ENCODE measurements at places on chromosomes 7 and 10.

DNA sequence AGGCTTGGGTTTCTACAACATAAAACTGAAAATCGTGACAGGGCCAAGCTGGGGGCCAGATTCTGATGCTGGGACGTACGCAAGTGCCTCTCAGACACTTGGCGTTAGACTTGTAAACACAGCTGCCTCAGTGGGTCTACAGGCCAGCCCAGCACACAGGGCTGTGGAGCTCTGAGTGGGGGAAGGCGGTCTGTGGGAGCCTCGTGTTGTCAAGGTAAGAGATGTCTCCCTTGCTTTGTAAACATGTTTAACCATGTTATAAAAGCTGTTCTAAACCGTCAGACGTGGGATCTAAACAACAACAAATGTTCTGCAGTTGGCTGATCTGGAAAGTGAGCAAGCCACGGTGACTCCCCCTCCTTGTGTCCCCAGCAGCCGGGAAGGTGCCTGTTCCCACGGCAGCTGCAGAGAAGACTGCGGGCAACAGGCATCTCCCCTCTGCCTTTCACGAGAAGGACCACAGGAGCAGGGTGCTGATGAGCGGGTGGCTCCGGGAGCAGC is 67.8 kb downstream of the ZRANB1 start:
- DNase-seq: no peak

- peak; percentile 28 for DNase-seq
Observed at GRCh38 chr7:100629117-100629716, 12.1 kb downstream of the TFR2 start.

DNA sequence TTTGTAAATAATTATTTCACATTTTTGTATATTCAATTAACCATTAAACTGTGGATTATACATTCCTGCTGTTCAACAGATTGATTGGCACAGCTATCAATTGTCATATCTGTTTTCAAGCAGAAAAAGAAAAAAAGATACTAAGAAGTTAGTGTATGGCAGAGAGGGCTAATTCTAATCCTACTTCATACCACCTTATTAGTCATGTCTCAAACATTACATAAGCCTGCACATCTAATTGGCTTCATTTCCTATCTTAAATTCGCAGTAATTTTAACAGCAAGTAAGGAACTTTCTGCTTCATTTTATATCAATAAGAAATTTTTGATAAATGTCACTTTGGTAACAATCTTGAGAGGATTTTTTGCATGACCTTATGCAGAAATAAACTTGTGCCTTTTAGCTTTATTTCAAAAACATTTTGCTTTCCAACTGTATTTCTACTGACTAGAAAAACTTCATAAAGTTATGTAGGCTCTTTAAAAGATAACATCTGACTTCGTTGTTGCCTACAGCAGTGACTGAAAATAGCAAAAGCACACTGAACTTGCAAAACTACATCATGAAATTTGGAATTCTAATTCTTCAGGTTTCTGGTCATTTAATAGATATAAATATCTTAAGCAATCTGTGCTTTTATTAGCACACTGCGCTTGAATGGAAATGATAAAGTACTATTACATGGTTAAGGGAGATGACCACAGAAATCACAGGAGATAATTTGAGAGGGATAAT is 111.5 kb downstream of the SEMA3C start:
- DNase-seq: no peak

GRCh38 chr10:44864637-44865288 is 46.4 kb upstream of the TMEM72 start:
- DNase-seq: peak; percentile 87

DNA sequence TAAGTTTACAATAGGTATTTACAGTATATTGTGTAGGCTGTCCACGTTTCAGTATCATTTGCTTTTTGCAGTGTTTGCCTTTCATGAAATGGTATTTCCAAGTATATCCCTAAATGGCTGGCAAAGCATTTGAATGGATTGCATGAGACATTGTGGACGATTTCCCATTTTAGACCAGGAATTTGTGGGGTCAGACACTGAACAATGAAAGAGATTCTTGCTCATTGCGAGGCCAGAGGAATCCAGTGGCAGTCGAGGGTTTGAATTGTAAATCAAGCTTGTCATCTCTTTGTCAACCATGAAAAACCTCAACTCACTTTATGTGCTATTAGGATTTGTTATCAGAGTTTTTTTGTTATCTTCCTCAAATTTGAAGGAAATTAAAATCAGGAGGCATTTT is 70.8 kb downstream of the CREB5 start:
- DNase-seq: no peak

DNA sequence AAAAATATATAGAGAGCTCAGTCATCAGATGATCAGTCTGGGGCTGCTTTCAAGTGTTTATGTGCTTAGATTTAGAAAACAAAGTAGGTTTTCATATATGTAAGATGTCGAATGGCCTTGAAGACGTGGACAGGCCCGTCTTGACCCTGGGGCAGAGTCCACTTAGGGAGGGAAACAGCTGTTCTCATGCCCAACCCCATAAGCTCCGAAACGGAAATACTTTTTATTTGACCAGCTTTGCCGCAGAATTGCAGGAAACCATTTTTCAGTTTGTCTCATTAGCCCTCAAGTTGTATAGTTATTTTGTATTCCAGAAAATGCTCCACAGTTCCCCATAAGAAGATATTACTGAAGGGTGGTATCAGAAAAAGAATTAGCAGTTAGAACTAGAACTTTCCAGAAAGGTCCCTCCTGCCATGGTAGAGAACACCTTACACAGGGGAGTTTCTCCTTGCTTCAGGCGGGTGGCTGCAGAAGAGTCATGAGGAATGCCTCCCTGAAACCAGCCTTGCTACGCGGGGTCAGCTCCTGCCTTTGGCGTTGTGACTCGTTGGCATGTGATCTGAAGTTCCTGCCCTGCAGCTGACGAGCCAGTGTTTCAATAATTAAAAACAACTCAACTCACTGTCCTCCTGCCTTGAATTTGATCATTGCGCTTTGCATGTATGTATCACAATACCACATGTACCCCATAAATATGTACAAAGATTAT is 192.7 kb downstream of the CELF2 start:
- peak; percentile 20 for DNase-seq

- no peak for DNase-seq
Observed at GRCh38 chr7:29282819-29283414, 88.3 kb downstream of the CHN2 start.

DNA sequence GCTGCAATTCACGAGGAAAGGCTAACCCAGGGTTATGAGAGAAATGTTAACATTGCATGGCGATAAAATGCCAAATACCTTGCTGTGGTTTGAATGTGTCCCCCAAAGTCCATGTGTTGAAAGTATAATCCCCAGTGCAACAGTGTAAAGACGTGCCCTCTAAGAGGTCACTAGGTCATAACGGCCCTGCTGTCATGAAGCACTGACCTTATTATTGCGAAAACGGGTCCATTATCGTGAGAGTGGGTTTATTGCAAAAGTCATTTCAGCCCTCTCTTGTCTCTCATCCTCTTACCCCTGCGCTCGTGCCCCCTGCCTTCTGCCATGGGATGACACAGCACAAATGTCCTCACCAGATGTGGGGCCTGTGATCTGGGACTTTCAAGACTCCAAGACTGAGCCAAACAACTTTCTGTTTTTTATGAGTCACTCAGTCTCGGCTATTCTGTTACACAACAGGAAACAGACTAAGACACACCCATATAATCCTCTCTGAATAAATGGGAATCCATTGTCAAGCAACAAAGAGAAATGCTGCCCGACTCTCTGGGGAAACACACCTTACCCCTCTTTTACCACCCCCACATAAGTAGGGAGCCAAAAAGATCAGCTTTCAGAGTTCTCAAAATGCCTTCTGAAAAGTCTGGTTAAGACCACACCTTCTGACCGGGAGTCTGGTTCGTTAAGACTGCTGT is 73.1 kb upstream of the UCN3 start:
- peak; percentile 85 for DNase-seq

GRCh38 chr10:101484175-101484745 is 103.8 kb downstream of the POLL start:
- no peak for DNase-seq

GRCh38 chr10:71740069-71740653 is 20.6 kb upstream of the C10orf105 start:
- DNase-seq: no peak

DNA sequence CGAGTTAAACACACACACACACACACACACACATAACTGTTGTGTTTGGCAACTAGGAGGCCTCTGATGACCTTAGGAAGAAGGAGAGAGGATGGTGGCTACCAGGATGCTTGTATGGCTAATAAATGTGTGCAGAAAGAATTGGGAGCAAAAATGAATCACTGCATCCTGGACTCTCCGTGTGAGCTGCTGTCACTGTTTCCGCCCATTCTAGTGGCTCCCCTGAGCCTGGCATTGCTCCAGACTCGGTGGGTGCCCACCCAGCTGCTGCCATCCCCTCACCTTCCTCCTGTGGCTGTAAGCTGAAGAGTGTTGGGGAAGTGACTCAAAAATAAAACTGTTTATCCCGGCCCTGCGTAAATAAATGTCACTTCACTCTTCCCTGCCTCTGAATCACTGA is 149.5 kb upstream of the MINDY3 start:
- no peak for DNase-seq

DNA sequence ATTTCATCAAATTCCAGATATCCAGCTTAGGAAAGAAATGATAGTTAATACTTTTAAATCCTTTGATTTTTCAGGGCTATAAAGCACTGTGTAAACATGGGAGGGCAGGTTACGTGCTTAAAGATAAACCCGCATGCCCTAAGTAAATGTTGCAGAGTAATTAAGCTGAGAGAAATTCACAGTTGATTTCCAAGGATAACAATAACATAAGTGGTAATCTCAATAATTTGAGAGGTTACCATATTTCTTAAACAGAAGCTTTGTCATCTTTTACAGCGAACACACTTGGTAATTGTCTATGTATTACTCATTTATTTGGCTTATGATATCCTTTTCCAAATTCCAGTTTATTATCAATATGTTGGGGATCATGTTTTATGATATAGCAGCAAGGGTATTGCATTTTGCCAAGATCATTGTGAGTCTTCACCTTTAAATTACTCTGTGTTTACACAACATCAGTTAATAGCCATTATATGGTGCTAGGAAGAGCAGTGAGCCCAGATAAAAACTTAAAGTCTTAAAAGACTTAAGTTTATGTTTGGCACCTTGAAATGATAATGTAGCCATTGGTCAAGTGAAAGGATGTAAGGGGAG is 15.4 kb downstream of the MGAM start:
- no peak for DNase-seq

- DNase-seq: no peak
Observed at GRCh38 chr7:112571852-112572607, 91.2 kb downstream of the LSMEM1 start.

DNA sequence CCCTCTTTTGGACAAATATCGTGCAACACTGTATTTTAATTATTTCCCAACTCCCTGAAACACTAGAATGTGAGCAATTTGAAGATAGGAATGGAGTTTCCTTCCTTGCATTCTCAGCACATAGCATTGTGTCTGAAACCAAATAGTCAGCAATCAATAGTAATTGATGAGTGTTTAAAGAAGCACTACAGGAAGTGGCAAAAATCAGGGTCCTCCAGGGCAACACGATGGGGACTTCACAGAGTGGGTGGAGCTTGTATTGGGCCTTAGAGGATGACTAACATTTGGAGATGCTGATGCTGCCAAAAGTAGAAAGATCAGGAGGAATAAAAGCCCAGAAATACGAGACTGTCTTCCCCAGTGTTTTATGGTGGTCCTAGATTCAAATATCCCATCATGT is 94.9 kb downstream of the NPSR1 start:
- no peak for DNase-seq

GRCh38 chr7:95526128-95526738 is 40.5 kb downstream of the ASB4 start:
- DNase-seq: no peak

GRCh38 chr10:103569896-103570295 is 76.4 kb downstream of the NEURL1 start:
- no peak for DNase-seq

- DNase-seq: no peak
Observed at GRCh38 chr7:112162784-112163506, 43.3 kb downstream of the DOCK4 start.

GRCh38 chr7:7668706-7669105 is 28.2 kb downstream of the UMAD1 start:
- DNase-seq: no peak

DNA sequence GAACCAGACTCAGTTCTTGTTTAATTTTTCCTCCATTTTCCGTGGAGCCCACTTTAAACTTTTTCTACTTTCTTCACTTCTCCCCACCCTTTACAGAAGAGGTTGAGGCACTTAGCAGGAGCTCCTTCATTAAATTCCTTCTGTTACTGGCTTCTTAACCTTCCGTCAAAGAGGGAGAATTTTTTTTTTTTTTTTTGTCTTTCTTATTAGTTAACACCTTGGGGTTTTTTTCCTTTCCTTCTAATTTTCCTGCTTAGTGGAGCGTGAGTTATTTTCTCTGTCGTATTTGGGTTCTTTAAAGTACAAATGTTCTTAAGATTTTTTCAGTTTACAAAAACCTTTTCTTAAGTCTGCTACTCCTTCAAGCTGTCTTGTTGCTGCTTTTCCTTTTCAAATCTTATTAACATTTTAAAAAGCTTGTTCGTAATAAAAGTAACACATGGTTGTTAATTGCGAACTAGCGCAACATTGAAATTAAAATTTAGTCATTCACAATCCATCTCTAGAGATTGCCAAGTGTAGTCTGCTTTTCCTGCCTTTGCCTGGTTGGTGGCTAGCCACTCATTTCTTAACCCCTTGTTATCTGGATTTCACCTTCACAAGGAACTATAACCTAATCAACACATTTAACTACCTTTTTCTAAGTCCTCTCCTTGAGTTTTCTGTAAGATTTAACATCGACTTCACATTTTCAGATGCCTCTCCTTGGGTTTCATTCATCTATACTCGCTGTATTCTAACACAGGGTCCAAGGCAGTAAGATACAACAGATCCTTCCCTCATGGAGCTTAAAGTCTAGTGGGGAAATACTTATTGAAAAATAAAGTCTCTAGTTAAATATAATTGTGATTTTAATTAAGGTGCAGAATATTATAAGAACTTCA is 2.0 kb downstream of the BMPR1A start:
- no peak for DNase-seq

DNA sequence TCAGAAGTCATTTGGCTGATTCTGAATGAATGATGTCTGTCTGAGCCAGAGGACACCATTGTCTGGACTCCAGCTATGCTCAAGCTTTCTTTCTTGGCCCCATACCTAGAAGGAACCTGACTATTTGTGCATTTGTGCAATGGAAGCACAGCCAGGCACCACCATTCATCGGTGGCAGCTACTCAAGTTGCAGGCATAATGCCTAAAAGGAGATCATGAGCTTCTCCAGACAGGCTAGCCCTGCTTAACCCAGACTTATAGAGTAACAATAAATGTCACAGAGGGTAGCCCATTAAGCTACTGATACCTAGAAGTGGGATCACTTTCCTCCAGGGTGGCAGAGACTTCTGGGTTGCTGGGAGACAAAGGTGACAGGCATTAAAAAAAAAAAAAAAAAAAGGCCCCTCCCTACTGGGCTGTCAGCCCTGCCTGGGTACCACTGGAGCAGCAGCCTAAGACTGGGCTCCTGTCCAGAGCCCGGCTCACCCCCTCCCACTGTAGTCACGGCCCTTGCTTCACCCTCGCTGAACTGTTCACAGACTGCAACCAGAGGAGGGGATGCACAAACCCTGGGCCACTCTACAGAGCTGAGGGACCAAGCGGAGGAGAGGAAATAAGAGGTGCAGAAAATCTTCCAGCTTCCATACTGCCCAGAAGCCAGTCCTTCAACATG is 75.4 kb upstream of the ATP6V0A4 start:
- DNase-seq: no peak

- DNase-seq: no peak
Observed at GRCh38 chr10:132136689-132137088, 50.1 kb upstream of the DPYSL4 start.

- no peak for DNase-seq
Observed at GRCh38 chr7:53476566-53476965, 441.1 kb downstream of the POM121L12 start.
